Activated gamma-delta T cell treated with Interleukin-2 at 50 U/mL for 16 hours (primary cell): ENCODE measurements at places on chromosomes 1 and 21.

- no peak for DNase-seq
Measured at GRCh38 chr1:4526747-4527146, 127.7 kb upstream of the AJAP1 start.

GRCh38 chr1:26330276-26330675, 12.5 kb downstream of the CD52 start:
- no peak for DNase-seq

GRCh38 chr1:68232289-68233148, at the start of gene WLS:
WLS (minus strand) TSS chr1:68232523; CDS start chr1:68232299, 224 bp downstream.
- no peak for DNase-seq

DNA sequence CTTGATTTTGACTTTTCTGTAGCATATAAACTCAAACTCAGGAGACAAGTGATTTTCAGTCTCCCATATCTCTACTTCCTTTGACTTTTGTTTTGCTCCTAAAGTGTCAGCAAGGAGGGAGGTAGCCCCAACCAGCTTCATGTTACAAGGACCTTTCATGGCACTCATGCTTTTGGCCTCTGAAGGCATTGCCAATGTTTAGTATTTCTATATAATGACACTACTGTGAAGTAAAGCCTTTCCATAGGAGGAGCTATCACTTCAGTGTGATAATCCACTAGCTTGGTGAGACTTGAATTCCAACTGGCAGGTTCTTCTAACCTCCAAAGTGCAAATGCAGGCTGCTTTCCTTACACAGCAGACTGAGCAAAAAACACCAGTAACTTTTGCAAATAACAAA, 14.4 kb downstream of the COLGALT2 start:
- DNase-seq: no peak

GRCh38 chr1:85463731-85464496, 1.0 kb downstream of the DDAH1 start:
- no peak for DNase-seq

DNA sequence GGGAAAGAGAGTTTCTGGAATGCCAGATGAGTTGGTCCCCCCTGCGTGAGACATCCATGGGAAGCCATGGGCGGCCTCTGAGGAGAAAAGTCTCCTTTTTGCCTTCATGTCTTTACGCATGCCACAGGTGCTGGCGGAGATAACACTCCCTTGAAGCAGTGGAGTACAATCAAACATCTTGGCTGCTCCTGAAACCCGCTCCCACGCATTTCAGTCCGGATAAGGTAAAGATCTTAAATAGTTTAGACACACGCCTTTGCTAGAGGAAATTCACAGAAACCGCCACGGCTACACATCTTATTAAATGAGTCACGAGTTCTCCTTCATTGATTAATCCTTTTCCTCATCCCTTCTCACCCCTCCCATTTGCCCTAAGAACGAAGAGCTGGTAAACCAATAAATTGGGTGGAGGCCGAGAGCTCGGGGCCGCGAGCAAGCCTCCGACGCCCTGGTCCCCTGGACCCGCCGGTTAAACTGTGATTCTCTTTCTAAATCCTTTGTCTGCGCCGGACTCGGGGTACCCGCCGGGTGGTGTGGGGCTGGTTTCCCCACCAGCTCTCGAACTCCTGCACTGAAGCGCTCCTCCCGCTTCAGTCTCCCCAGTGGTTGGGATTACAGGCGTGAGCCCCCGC, 6.6 kb upstream of the ZNF669 start:
- DNase-seq: no peak

DNA sequence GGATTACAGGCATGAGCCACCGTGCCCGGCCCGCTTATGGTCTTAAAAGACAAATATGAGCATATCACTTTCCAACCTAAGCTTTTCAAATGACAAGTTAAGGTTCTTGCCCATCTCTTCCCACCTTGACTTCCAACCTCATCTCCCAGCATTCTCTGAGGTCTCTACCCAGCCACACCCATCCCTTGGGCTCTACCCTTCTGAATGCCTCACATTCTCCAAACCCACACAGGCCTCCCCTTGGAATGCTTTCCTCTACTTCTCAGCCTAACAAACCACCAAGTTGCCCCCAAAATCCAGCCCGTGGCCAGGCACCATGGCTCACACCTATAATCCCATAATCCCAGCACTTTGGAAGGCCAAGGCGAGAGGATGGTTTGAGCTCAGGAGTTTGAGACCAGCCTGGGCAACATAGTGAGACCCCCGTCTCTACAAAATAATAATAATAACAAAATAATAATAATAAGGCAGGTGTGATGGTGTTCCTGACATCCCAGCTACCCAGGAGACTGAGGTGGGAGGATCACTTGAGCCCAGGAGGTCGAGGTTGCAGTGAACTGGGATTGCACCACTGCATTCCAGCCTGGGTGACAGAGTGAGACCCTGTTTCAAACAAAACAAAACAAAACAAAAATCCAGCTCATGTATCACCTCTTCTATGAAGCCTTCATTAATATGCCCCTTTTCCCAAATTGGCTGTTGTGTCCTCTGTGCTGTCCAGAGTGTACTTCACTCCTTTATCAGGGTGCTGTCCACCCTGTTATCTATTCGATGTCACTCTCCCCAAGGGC, 11.2 kb downstream of the DCST2 start:
- no peak for DNase-seq

- DNase-seq: no peak
Measured at GRCh38 chr1:153389973-153390879, 647 bp downstream of the S100A8 start.
